Activated CD4-positive, alpha-beta T cell treated with anti-CD3 and anti-CD28 coated beads, Interleukin-2, amount 50 U/mL, for 16 hours (primary cell): ENCODE measurements at places on chromosomes 5 and 9.
A peak's percentile ranks its signal among the peaks of the same experiment; 100 is the strongest.

DNA sequence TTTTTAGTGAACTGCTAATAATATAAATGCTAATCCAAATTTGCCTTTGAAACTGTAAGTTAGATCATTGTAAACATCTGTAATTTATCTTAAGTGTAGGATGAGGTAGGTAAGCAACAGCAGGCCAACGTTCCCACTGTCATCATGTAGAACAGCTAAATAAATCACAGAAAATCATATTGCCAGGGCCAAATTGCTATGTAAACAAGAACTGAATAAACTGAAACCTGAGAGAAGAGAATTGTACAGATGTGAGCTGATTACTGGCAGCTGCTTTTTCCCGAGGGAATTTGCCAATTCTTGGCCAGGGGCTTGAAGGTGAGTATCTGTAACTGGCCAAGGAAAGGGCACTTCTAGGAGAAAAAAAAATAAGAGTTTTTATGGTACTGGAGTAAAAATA, 97.6 kb downstream of the CDH10 start:
- no peak for DNase-seq

GRCh38 chr5:18772475-18772874, 1138.2 kb downstream of the TAF11L14 start:
- DNase-seq: peak; percentile 14

- DNase-seq: no peak
Measured at GRCh38 chr5:140694276-140694675, 3.0 kb downstream of the HARS2 start.

DNA sequence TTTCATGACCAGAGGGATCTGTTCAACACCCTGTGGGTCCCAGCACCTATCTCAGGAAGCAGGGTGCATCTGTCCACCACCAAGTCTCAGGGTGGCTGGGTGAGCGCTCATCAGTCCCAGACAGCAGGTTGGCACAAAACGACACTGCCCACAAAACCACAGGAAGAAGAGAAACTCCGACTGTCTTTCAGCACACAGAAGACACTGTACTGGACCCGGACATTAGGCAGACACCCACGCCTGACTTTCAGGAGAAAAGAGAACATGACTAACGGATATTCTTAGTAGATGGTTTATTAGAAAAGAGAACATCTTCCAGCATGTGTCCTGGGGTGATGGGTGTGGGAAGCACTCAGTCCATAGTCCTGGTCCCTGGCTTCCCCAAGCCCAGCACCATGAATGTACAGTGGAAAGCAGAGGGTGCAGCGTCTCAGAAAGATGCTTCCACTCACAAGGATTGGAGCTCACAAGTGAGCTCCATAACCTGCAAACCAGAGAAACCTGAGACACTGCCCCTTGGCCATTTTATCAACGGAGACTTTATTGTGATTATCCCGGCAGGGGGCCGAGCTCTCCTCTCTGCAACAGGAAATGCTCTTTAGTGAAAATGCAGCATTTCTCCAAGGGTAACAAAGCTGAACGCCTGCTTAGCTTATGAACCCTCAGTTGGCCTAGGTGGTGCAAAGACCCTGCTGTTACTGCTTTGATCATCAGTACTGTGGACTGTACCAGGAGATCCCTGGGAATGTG, 35.8 kb upstream of the LCP2 start:
- peak; percentile 89 for DNase-seq

GRCh38 chr5:7616897-7617296, 221.0 kb downstream of the ADCY2 start:
- no peak for DNase-seq

- no peak for DNase-seq
Measured at GRCh38 chr9:14173713-14174112, 140.2 kb downstream of the NFIB start.

- no peak for DNase-seq
Measured at GRCh38 chr9:33956544-33956943, 92.1 kb downstream of the UBAP2 start.

- no peak for DNase-seq
Measured at GRCh38 chr9:79193501-79194223, 378.1 kb upstream of the TLE4 start.

GRCh38 chr9:37619806-37620205, 27.4 kb upstream of the TOMM5 start:
- DNase-seq: no peak

DNA sequence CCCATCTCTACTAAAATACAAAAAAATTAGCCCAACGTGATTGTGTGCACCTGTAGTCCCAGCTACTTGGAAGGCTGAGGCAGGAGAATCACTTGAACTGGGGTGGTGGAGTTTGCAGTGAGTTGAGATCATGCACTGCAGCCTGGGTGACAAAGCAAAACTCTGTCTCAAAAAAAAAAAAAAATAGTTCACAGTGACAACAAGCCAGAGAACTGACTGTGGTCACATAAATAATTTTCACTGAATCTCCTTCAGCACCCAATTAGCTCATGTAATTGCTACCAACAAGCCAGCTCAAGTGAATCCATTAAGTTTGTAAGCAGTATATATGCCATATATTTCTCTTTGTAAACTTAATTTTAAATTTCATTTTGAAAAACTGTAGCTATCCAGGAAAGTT, 14.5 kb upstream of the AFAP1L1 start:
- no peak for DNase-seq

GRCh38 chr9:101566904-101567724, 27.7 kb downstream of the PPP3R2 start:
- peak; percentile 57 for DNase-seq

DNA sequence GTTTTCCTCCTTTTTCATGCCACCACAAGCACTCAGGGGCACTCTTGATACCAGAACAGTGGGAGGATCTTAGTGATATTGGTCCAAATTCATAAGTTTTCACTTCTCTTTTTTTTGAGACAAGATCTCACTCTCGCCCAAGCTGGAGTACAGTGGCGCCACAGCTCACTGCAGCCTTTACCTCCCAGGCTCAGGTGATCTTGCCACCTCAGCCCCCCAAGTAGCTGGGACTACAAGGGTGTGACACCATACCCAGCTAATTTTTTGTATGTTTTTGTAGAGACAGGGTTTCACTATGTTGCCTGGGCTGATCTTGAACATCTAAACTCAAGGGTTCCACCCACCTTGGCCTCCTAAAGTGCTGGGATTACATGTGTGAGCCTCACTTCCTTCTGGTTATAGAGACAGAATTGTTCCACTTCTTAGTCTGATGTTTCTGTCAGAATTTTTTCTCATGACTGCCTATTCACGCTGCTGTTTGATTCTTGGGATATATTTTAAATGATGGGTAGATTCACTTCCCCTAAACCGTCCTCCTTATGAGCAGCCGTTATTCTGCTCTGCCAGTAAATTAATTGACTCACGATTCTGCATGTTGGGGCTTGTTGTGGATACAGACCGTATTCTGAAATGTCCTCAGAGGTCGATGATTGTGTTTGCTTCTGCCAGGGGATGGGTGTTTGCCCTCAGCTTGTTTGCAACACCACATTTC, 30.8 kb downstream of the MTAP start:
- no peak for DNase-seq

GRCh38 chr5:45774528-45774927, 78.3 kb upstream of the HCN1 start:
- no peak for DNase-seq

GRCh38 chr5:7494481-7495130, 98.7 kb downstream of the ADCY2 start:
- DNase-seq: no peak

DNA sequence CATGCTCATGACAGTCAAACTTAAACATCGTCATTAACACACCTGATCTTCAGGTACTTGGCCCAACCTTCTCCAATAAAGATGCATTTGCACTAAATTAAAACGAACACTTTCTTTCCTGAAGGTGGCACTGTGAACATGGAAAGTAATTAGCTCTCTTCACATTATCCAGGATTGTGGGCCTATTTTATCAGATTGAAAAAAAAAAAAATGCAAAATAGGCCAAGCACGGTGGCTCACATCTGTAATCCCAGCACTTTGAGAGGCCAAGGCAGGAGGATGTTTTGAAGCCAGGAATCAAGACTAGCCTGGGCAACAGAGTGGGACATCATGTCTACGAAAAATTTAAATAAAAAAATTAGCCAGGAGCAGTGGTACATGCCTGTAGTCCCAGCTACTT, 14.4 kb upstream of the CDC20B start:
- no peak for DNase-seq

DNA sequence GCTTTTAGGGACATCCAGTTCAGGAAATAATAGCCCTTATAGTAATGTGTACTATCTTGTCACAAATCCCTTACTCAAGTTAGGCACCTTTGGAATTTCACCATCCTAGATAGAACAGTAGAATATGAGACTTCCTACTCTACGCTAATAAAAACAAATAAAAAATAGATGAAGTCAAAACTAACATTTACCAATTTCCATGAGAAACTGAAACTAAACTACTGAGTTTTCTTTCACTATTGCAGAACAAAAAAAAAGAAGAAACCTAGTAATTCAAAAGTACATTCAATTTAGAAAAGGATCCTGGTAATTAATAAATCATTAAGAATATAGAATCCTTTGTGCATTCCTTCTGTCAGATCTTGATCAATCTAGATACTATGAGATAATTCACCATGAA, 14.0 kb downstream of the STARD4 start:
- DNase-seq: no peak

DNA sequence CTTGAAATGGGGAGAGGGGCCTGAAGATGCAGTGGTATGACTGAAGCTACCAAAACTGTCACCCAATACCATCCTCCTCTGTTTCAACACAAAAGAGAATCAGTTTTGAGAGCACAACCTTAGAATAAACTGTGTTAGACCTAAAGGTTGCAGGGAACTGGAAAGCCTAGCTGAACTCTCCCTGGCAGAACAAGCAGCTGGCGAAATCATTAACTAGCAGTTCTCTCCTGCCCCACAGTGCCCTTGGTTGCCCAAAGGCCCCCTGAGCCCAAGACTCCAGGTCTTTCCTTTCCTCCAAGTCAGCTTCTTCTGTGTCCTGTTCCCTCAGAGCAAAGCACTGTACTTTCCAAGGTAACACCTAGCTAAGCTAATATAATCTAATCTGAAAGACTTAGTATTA, 135.4 kb upstream of the SLC30A5 start:
- no peak for DNase-seq

DNA sequence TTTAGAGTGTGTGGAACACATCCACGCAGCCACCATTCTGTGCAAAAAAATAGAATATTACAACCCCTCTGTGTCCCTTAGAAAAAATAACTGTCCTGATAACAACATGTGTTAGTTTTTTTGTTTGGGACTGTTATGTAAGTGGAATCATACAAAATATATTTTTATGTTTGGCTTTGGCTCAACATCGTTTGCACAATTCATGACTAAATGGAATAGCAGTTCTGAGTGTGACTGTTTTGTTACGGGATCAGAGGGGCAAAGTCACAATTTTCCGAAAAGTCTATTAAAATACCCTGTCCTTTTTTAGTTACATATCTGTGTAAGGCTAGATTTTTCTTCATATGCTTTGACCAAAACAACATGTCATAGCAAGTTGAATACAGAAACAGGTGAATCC, 12.8 kb downstream of the MTREX start:
- no peak for DNase-seq
